Calu3 (cell line): ENCODE measurements at places on chromosomes 5 and 9.

DNA sequence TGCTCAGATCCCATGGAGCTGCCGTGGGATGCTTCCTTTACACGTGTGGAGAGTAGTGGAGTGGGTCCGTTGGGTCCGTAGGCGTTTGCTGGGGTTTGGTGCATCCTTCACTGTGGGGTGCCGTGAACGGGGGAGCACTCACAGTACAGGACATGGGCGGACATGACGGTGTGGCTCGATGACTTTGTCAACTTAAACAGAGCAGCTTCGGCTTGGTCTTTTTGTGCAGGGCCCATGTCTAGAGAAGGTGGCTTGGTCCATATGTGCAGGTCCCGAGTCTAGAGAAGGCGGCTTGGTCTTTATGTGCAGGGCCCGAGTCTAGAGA, 26.4 kb upstream of the EXOC3 start:
- H3K27ac ChIP-seq, result no peak overlapping the region
- no peaks in the 10 kb centered on the region for H3K36me3 ChIP-seq
- no peak for DNase-seq
- no peaks in the 10 kb centered on the region for H3K27me3 ChIP-seq
- H3K4me1 ChIP-seq, result no peaks in the 10 kb centered on the region

DNA sequence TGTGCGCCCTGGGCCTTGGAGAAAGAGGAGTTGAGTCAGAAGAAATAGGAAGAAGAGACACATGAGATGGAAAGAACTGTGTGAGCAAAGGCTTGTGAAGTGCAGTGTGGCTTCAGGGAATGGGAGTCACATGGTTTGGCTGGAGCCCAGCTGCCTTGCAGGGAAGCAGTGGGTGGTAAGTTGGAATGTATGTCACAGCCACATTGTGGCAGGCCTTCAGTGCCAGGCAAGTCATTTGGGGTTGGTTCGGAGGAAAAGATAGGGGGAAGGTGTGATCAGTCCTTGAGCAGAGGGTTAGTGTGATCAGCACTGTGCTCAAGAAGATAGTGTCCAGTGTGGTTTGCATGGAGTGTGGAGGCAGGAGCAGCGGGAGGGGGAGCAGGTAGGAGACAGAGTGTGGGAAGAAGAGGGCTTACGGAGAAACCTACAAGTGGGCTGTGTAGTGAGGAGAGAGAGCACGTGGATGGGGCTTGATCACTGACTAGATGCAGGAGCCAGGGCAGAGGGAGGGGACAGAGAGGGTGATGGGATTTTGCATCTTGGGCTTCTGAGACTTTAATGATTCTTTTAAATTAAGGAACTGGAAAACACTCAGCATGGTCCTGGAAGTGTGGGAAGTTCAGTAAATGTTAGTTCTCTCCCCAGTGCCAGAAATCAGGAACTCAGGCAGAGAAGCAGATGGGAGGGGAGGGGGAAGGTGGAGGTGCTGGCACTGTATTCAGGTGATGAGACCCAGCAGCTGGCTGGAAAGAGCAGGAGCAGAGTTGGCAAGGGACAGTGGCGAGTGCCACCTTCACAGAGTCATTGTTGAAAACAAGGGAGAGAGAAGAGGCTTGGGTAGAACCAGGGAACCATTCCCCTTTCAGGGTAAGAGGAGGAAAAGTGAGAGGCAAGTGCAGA, 46.6 kb downstream of the ARHGAP26 start:
- peak; percentile 68 for DNase-seq
- H3K4me3 ChIP-seq, result peak overlapping the region; percentile 2
- peaks cover 14% of the 10 kb centered on the region for H3K36me3 ChIP-seq
- peaks cover 72% of the 10 kb centered on the region for H3K4me1 ChIP-seq
- H3K27me3 ChIP-seq, result no peaks in the 10 kb centered on the region

DNA sequence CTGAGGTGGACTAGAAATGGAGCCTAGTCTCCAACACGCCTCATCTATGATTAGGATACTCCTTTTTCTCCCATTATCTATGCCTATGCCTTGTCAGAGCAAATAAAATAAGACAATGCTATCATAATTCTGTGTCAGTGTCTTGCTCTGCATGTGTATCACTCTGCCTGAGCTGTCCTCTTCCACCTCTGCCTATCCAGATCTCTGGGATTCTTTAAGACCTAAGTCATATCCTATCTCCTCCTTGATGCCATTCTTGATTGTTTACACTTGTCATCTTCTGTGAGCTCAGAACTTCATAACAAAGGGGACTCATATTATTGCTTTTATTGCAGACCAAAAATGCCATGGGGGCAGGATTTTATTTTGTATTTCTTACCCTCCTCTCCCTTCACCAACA, 351.2 kb upstream of the C9orf72 start:
- no peaks in the 10 kb centered on the region for H3K36me3 ChIP-seq
- peaks cover 13% of the 10 kb centered on the region for H3K27me3 ChIP-seq
- DNase-seq, result no peak
- no peak overlapping the region for H3K27ac ChIP-seq
- no peaks in the 10 kb centered on the region for H3K4me1 ChIP-seq

GRCh38 chr9:87707805-87708506, 18.0 kb upstream of the CTSL start:
- peaks cover 6% of the 10 kb centered on the region for H3K4me1 ChIP-seq
- no peak overlapping the region for H3K4me3 ChIP-seq

- peaks cover 30% of the 10 kb centered on the region for H3K36me3 ChIP-seq
- DNase-seq, result no peak
- peaks cover 28% of the 10 kb centered on the region for H3K4me1 ChIP-seq
- peak overlapping the region; percentile 93 for H3K4me3 ChIP-seq
Observed at GRCh38 chr9:92325991-92326500, 293 bp downstream of the CENPP start.
